GM12865 (cell line): ENCODE measurements at places on chromosomes 1 and 21.

- DNase-seq, result no peak
Observed at GRCh38 chr1:86925742-86926141, 11.3 kb downstream of the HS2ST1 start.

- no peak for DNase-seq
Observed at GRCh38 chr21:37970548-37970947, 54.3 kb upstream of the KCNJ6 start.

GRCh38 chr1:21939650-21940374 is 2.7 kb upstream of the HSPG2 start:
- peak; percentile 29 for DNase-seq

DNA sequence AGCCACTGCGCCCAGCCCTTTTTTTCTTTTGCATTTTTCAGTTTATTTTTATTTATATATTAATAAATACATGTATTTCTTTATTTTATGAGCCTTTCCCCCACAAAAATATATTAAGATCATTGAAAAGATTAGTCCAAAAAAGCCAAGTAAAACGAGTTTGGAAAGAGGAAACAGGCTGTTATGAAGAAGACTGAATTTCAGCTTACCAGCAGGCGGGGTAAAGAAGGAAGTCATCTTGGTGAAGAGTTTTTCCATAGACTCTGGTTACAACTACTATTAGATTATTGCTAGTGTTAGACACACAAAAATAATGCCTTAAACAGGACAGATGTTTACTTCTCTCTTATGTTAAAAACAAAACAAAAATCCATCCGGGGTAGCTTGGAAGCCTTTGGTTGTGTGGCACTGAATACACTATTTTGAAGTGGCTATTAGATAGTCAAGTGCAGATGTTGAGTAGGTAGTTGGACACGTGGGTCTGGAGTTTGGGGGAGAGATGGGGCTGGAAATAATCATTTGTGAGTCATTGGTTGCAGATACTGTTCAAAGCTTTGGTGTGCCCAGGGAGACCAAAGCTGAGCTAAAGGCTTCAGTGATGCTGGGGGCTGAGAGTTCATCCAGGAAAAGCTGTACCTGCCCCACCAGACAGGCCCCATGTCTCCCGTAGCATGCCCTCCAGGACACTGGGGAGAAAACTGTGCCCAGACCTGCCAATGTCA is 8.7 kb upstream of the LRRC71 start:
- DNase-seq, result no peak

- no peak for DNase-seq
Observed at GRCh38 chr21:26945916-26946675, 20.8 kb downstream of the ADAMTS5 start.

GRCh38 chr1:222552882-222553281 is 5.0 kb upstream of the HHIPL2 start:
- DNase-seq, result no peak

GRCh38 chr1:2633936-2634491 is 1.2 kb upstream of the MMEL1 start:
- DNase-seq, result no peak

DNA sequence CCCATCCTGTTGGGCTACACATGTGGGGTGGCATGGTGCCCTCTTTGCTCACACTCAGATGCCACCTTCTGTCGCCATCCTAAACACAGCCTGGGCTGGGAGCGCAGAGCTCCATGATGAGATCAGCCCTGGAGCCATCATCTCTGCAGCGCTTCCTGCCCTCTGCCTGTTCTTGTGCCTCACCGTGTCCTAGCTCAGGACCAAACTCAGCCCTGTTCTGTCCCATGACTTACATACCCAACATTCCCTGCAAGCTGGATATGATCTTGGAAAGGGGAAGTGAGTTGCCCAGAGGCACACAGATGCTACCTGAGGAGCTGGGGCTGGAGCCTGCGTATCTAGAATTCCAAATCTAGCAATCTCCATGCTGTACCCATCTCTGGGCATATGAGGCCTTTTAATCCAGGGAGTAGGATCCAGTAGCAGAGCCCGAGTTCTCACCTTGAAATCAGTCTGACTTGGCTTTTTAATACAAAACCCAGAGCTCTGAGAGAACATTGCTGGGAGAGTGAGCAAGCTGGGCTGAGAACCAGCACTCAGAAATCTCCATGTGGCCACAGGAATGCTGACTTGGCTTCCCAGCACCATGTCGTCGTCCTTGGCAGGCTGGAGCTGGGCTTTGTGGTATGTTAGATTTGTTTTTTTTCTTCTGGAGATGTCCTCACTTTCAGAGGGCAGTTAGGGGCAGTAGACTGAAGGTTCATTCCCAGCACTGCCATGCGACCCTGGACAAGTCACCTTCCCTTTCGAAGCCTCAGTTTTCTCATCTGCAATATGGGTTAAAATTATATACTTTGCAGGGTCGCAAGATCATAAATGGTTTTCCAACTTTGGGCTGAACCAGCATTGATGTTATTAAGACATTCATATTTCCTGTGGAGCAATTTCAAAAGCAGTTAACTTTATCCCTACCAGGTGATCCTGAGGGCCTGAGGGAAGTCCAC is 2.6 kb downstream of the ALPL start:
- DNase-seq, result no peak

- no peak for DNase-seq
Observed at GRCh38 chr1:214698559-214698958, 95.6 kb downstream of the CENPF start.

GRCh38 chr1:18262726-18263125 is 155.1 kb downstream of the IGSF21 start:
- DNase-seq, result no peak

DNA sequence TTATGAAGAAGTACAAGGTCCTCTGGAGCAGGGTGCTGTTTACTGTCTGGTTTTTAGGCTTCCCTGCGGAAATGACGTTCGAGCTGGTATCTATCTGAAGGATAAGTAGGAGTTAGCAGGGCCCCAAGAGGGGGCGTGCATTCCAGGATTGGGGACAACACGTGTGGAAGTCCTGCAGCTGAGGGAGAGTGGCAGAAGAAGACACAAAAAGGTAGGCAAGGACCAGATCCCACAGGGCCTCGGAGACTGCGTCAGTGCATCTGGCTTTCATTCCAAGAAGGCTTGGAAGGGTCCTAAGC is 5.9 kb downstream of the RIMS3 start:
- DNase-seq, result no peak

- no peak for DNase-seq
Observed at GRCh38 chr1:69673321-69673720, 105.6 kb downstream of the LRRC7 start.

GRCh38 chr1:206935491-206936067 is 10.7 kb downstream of the PIGR start:
- DNase-seq, result peak; percentile 65

DNA sequence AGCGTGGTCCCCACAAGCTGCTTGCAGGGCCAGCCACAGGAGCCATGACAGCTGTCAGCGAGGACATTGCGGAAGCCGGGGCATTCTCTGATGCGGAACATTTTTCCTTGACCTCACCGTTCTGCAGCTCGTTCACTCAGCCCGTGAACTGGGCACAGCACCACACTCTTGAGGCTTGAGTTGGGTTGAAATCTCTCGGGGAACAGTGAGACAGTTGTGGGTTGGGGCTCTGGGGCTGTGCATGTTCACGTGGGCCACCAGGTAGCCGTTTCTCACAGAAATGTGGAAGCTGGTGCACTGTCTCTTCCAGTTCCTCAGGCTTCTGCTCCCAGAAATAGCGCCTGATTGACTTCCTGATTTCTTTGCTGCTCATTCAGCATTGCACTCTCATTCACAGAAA is 69.8 kb downstream of the SPSB1 start:
- DNase-seq, result peak; percentile 14

DNA sequence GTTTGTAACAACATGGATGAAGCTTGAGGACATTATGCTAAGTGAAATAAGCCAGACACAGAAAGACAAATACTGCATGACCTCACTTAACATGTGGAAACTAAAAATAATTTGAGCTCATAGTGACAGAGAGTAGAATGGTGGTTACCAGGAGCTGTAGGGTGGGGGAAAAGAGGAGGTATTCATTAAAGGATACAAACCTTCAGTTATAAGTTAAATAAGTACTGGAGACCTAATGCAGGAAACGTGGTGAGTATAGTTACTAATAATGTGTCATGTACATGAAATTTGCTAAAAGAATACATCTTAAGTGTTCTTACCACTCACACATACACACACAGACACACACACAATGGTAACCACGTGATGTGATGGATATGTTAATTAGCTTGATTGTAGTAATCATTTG is 86.7 kb downstream of the NGF start:
- no peak for DNase-seq

GRCh38 chr1:35463232-35463631 is 94.0 kb downstream of the KIAA0319L start:
- no peak for DNase-seq
